Frontal cortex (tissue), 4 donors: ENCODE measurements at places on chromosomes 1 and 21. TPM values are rescaled to one million over a fixed set of nuclear protein-coding genes. Genes with fewer than 3 reads are reported as not detected.

FRRS1 gene
- total RNA-seq, result 2.4 TPM

FAM78B gene
- total RNA-seq, result 4.1 TPM

FLVCR1 gene
- 42.8 TPM for total RNA-seq

GPR161 gene
- total RNA-seq, result 76.2 TPM

ZFYVE9 gene
- 79.1 TPM for total RNA-seq

MAEL gene
- 1.2 TPM for total RNA-seq

ENAH gene
- 48.5 TPM for total RNA-seq

CD2 gene
- not detected for total RNA-seq

LRRC71 gene
- not detected for total RNA-seq

PDE9A gene
- 13.0 TPM for total RNA-seq

MATN1 gene
- total RNA-seq, result 0.41 TPM

ADAMTS1 gene
- 2.0 TPM for total RNA-seq

GAS5 gene
- total RNA-seq, result 760 TPM

DNA sequence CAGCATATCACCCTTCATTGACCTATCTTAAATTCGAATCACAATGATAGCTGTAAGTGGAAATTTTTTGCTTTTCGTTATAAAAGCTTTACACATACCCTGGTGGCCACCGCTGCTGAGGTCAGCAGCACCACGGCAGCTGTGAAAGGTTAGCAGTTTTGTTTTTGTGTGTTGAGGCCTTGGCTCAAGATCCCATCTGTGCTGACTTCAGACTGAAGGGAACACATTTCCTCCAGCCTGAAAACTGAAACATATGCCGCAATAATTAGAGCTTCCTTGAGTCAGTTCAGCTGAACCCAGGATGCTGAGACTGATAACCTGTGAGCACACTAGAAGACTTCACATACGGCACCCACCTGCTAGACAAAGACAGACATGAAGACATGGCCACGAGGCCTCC, 103.0 kb downstream of the SMYD3 start:
- no peak for DNase-seq

GRCh38 chr1:2130871-2131289, 63.7 kb downstream of the FAAP20 start:
- DNase-seq, result no peak

DNA sequence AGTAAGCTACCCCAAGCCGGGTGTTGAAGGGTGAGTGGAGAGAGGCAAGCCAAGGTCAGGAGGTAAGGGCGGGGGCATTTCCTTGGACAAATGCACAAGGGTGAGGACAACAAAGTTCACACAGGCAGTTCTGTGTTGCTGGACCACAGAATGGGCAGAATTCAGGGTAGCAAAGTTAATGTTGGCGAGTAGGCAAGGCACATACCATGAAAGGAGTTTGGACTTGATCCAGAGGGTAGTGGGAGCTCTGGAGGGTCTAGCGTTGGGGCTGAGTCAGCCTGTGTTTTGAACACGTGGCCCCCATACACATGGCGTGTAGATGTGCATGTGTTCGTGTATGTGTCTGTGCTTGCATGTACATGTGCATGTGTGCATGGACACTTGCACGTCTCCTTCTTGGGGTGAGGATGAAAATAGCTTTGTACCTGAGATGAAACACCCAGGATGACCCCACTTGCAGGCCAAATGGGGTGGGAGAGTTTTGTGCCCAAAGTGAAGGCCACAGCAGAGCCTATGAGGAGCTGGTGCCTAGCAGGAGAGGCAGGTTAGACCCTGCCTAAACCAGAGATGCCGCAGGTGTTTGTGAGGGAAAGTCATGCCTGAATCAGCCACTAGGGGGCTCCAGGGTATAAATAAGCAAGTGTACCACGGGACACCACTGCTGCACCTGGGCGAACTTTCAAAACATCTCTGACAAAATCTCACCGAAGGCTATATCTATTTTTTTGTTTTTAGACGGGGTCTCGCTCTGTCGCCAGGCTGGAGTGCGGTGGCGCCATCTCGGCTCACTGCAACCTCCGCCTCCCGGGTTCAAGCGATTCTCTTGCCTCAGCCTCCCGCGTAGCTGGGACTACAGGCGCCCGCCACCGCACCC, 21.8 kb downstream of the SLC27A3 start:
- DNase-seq, result peak; percentile 79

GRCh38 chr1:5921129-5921528, 71.1 kb downstream of the NPHP4 start:
- DNase-seq, result no peak

- DNase-seq, result no peak
These were observed 318.5 kb downstream of the TM2D1 start for GRCh38 chr1:61406467-61406866.

DNA sequence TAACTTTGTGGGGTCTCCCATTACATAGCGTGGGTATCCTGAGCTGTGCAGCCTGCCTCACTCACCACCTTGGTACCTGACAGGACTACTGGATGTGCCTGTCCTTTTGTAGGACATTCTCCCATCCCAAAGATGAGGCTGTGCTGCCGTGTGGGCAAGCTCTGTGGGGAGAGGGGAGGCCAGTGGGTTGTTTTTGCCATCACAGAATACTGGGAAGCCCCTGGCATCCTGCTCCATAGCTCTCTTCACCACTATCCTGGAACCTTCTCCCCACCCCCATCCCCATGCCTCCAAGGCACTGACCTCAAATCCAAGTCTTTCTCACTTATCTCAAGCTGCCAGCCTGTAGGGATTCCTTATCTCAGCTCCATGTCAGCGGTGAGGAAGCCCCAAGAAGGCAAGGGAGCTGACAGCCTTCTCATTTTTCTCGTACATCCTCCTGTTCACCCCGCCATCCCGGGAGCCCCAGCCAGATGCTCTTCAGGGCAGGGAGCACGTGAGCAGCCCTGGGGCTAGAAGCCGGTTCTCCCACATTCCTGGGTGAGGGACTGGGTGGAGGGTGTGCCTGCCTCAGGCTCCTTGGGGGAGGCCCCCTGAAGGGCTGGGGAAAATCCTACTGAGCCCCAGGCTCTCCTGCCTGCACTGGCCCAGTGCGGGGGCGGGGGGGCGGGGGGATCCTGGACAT, 2.4 kb upstream of the ELF3 start:
- no peak for DNase-seq

- no peak for DNase-seq
These were observed 77.4 kb downstream of the RERE start for GRCh38 chr1:8740034-8740449.

- DNase-seq, result peak; percentile 67
These were observed 733 bp downstream of the KDM5B start for GRCh38 chr1:202807451-202807925.

DNA sequence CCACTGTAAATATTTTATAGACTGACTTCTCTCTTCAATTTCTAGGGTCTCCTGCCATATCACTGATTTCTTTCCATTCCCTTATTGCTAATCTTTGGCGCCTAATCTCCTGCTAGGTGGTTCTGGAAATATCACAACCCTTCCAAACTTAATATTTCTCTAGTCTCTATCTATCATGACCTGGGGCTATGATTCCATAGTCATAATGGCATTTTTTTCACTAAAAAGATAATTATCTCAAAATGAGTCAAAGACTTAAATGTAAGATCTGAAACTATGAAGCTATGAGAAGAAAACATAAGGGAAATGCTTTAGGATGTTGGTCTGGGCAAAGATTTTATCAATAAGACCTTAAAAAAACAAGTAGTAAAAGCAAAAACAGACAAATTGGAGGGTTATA, 74.2 kb downstream of the LEPR start:
- DNase-seq, result no peak

DNA sequence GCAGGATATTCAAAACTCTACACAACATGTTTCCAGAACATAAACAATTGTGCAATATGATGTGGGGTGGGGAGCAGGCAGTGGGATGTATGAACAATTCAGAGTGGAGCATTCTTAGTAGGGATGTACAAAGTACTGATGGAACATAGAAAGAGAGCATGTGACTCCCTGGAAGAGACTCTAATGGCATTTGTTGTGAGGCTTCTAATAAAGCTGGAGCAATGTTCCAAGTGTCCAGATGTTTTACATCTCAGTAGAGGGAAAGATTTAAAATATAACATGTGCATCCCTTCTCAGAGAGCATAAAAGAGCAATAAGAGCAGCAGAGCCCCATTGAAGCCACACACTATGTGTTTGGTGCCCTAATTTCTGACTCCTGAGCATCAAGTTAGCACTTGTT, 116.5 kb downstream of the BRINP2 start:
- DNase-seq, result no peak

- no peak for DNase-seq
These were observed 1.2 kb upstream of the LAD1 start for GRCh38 chr1:201400212-201400851.

DNA sequence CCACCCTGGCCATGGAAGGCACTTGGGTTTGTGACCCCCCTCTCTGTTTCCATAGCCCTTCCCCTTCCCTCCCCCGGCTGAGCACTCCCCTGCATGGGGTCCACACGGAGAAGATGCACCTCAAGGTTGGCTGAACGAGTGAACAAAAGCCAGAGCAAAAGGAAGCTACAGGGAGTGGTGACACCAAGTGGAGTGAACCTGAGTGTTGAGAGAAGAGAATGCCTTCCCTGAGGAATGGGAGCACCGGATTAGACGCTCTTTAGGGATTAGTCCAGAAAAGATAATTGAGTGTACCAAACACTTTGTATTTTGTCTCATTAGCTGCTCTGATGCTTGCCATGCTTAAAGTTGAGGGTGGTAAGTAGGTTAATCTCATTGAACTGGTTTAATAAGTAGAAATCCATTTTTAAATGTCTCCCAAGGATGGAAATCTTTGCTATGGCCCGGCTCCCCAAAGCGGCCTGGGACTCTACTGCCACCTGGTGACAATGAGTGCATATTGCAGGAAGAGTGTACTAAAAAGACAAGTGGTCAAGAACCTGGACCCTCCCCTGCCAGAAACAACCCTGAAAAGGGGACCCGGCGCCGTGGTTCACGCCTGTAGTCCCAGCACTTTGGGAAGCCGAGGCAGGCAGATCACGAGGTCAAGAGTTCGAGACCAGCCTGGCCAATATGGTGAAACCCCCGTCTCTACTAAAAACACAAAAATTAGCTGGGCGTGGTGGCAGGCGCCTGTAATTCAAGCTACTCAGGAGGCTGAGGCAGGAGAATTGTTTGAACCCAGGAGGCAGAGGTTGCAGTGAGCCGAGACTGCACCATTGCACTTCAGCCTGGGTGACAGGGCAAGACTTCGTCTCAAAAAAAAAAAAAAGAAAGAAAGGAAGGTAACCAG, 150.6 kb upstream of the ZC3H12A start:
- DNase-seq, result no peak

DNA sequence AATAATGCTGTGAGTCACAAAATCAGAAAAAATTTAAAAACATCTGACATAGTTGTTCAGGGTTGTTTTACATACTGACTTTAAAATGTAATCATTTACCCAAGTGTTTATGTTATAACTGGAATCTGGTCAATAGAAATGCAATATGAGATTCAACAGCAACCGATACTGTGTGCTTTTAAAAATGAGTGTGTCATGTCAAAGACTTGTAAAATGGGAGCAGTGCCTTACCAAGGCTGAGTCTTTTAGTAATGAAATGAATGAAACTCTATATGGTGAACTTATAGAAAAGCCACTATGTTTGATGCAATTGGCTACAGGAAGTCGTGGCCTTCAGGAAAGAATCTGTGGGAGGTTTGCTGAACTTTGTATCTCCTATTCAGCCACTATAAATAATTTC, 570.2 kb downstream of the DPYD start:
- DNase-seq, result no peak

DNA sequence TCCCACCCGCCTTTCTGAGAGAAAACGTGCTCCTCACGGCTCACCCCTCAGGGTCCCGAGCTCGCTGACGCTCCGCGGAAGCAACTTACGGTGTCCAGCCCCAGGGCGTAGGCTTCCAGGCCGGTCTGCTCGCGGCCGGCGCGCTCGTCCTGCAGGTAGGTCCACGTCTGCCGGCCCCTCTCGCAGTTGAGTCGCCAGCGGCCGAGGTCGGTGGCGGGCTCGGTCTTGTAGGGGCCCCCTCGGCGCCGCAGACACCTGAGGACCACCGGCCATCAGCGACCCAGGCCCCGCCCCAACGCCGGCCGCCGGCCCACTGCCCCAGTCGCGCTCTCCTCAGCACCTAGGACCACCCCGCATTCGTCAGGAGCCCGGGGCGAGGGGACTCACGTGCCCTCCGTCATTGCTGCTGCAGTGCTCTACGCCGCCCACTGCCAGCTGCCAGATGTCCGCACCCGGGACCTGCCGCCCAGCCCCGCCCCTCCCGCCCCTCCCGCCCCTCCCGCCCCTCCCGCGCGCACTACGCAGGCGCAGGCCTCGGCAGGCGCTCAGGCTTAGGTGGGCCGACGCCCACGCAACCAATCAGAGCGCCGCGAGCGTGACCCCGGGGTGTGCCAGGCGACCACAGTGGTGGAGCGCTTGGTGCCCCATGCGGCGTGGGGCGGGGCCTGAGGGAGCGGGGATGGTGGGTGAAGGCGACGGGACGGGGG, at the start of gene LSS:
Gene LSS (minus strand): TSS at position 430 of the 707 bp plus-strand sequence. CDS start 29 bp downstream, at position 401.
- peak; percentile 96 for DNase-seq

GRCh38 chr1:205351984-205352713, 4.6 kb downstream of the KLHDC8A start:
- no peak for DNase-seq

DNA sequence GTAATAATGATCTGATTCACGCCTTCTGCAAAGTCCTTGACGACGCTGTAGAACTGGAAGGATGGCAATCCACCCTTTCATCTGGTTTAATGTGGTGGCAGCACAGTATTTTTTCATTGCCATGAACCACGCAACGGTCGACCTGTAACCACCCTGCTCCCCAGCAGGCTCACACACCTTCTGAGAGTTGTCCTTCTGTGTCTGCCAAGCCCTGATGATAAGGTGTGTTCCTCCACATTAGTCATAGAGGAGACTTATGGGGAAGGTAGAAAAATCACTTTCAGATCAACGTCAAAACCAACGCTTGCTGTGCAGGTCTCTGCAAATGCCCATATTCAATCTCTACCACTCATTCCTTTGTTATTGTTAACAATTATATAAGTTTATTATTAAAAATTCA, 328.7 kb downstream of the SIPA1L2 start:
- DNase-seq, result no peak

GRCh38 chr1:200951016-200951415, 56.3 kb downstream of the INAVA start:
- DNase-seq, result no peak

DNA sequence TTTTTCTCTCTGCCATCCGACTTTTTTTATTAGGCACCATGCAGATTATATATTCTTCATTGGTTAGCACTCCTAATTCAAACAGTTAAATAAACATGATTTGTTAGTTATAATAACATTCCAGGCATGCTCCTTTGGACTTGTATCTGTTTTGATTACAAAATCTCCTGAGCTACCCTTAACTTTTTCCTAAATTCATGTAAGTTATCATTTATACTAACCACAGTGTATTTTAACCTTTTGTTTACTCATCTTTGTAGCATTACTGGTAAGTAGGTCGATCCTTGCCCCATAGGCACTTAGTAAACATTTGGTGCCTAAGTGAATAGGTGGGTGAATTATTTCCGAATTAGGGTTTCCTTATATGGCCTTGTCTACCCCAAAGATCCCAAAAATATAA, 43.8 kb downstream of the MIER1 start:
- no peak for DNase-seq

- no peak for DNase-seq
These were observed 67.2 kb downstream of the TEX35 start for GRCh38 chr1:178580096-178580495.
